GM13977 (cell line): ENCODE measurements at places on chromosomes 3 and 15.

- DNase-seq, result no peak
These were observed 86.0 kb upstream of the NDN start for GRCh38 chr15:23773093-23773492.

DNA sequence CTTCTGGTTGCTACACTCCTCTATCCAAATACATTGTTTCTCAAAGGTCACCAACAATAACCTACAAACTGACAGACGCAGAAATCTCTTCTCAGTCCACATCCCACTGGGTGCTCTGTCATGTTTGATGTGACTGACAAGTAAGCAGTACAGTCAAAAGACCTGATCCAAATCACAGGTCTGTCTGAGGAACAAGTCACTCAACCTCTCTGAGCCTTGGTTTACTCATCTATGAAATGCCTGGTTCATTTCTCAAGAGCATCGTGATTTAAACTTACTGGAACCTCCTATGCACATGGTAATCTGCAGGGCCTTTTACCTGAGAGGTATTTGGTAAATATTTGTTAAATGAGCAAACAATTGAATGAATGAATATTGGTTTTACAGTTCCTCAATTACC is 5.5 kb downstream of the LRRC31 start:
- DNase-seq, result no peak

DNA sequence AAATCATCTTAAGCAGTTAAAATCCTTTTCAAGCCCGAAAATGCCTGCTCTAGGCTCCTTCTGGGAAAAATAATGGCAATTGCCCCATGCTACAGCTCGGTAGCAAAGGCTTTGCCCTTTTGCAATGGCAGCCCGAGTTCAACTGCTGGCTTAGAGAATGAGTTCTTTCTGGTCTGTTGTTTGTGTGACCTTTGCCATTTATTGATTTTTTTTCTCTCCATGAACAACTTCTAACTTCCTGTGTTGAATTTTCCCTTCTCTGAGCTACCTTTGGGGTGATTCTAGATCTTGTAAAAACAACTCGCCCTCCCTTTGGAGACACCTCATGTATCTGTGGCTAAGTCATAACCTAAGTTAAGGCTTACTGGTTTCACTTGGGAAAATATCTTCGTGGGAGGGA is 139.3 kb downstream of the PLCH1 start:
- no peak for DNase-seq

DNA sequence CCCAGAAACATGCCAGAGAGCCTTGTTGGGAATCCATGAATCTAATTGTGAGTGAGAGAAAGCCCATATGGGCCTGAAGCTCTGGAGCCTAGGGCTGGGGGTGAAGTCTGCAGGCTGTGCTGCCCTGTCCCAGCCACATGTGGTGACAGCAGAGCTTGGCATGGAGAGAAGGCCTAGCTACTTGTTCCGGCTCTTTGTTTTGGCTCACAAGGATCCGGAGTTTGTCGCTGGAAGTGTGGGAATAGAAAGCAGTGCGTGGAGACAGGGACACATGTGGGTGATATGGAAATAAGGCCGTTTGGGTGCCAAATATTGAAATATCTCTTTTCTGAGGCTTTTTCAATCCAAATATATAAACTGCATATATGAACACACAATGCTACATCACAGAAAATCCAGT is 78.2 kb downstream of the CLSTN2 start:
- DNase-seq, result no peak

DNA sequence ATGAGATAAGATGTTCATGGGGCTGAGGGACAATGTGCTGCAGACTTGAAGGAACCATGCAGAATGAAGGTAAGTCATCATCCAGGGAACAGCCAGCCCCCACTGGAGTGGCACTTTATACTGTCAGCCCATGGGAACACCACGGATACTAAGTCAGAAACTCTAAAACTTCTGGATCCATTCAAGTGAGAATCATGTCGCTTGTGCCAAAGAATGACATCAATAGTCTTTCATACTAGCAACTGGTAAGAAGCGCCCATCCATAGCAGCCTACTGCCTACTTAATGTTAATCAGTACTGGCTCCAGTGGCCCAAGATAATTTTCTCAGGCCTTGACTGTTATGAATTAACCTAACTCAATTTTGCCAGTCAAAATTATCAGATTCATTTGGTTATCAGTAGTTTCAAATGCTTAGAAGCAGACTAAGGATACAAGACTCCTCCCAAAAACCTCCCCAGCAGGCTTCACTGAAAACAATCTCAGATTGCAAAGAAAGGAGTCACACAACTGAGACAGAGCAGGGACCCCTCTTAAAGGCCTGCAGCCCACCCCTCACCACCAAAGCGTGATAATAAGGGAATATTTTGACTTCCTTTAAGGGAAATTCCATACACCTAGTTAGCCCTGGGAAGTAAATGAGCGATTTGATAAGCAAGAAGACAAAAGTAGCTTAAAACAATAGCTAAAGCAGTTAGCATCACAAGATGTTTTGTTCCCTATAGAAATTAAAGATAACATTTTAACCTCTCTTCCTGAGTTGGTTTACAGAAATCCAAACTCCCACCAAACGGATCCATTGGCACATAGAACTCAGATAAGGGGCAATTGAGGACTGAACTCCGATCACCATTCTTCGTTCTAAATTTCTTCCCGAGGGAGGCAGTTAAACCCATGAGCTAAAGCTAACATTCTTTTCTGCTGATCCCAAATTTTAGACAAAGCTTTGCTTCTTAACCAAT is 98.8 kb downstream of the TGFBR2 start:
- no peak for DNase-seq

DNA sequence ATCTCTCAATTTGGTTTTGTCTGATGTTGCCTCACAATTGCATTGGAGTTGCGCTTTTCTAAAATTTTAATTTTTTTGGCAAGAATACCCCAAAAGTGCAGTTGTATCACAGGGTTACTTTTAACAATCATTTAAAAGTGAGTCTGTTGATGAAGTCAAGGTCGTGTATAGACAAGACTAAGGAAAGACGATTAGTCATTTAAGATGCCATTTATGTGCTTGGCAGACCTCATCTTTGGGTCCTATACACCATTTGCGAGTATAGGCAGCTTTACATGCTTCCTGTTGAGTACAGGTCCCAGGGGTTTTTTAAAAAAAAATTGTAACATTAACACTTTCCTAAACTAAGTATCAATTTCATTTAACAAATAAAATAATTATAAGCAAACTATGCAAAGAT is 12.5 kb downstream of the ARNT2 start:
- DNase-seq, result no peak

GRCh38 chr3:181402347-181402746 is 309.4 kb upstream of the SOX2 start:
- no peak for DNase-seq

DNA sequence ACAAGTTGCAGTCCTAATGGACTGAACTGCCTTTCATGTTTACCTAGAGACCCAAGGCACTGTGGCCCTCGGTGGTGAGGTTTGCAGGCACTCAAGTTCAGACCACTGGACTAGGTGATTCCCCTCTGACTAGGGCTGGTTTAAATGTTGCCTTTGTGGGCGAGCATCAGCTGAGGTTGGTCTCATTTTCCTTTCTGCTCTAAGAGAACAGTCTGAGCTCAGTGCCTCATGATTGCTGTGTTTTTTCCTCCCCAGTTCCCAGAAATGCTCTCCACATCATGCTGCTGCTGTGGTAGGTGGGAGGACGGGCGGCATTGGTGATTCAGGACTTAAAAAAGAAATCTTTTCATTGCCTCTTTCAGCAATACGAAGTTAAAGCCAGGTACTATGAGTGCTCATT is 237.2 kb downstream of the MBNL1 start:
- no peak for DNase-seq
